ENCODE measurements at places on chromosomes 16 and 17.

DNA sequence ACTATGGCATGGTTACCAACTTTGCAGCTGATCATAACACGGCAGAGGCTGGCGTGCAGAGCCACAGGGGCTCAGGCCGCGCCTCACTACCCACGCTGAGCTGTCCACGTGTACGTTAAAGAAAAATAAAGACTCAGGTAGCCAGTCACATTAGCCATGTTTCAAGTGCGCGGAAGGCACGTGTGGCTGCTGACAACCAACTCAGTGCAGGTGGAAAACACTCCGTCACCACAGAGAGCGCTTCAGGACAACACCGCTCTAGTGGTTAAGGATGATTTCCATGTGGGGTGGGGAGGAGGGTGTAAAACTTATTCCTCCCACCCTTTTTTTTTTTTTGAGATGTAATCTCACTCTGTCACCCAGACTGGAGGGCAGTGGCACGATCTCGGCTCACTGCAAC is 33.8 kb downstream of the ZCCHC14 start:
- DNase-seq = no peak

DNA sequence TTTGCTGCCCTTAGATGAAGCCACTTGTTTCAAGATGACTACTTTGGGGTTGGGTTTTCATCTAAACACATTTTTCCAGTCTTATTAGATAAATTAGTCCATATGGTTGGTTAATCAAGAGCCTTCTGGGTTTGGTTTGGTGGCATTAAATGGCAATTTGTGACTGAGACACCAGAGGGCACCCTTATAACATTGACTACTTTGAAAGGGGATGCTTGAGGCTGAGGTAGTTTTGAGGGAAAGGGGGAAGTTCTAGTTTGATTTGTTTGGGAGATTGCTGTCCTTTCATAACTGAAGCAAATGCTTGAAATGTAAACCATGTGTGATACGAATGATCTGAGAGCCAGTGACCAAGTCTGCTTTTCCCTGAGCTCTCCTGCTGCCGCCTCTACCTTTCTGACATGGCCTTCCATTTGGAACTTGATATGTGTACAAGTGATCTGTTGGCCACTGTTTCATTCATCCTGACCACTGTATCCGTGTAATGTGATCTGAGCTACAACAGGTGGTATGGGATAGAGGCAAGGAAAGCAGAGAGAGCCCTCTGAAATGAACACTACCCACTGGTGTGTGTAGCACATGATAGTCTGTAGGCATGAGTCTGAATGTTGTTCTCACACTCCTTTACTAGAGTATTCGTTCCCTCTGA is 5.8 kb upstream of the RARA start:
- peak; percentile 60 for DNase-seq

DNA sequence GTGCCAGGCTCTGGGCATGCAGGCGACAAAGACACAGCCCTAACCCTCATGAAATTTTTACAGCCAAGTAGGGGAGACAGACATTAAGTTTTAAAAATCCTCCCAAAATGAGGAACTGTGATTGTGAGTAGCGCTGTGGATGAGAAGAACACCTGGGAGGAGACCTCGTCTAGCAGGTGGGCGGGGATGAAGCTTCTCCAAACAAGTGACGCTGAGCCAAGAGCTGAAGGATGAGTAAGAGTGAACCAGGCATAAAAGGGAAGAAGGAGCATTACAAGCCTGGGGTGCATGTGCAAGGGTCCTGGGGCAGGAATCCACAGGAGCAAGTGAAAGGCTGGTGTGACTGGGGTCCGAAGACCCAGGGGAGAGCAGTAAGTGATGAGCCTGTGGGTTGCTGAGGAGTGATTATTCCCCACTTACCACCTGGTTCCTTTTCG is 149.4 kb upstream of the HS3ST2 start:
- DNase-seq = no peak

- DNase-seq = no peak
Observed at GRCh38 chr17:51481370-51481769, 221.0 kb downstream of the UTP18 start.

- DNase-seq = no peak
Observed at GRCh38 chr17:78826836-78827509, 13.6 kb downstream of the USP36 start.

- DNase-seq = peak; percentile 59
Observed at GRCh38 chr17:75827308-75828075, 16.7 kb downstream of the UNC13D start.

- DNase-seq = no peak
Observed at GRCh38 chr17:19876529-19877161, 8.9 kb upstream of the ULK2 start.

DNA sequence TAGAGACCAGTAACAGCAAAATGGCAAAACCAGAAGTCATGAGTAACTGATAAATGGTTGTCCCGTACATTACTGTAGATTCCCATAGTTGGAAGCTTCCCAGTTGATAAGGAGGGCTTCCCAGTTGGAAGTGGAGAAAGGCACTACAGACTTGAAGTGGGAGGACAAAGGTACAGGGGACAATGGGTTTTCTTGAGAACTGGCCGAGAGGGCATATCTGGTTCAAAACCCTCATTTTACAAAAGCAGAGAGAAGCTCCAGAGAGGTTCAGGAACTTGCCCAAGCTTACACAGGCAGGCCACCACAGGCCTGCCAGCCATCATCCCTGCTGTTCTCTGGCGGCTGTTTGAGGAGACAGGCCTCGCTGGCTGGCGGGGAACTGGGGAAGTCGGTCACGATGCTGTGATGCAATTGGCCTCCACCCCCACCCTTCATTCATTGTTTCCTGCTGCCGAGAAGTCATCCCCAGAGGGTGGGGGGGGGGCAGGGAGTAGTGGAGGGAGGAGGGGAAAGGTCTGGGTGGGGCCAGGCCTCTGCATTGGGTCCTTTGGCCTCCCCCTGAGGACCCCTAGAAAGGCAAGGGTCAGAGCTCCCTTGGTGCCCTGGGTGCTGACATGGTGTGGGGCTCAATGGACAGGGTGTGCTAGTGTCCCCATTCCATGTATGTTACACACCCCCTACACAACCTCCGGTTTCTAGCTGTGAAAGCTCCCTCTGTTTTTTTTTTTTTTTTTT is 3.0 kb downstream of the UBALD2 start:
- DNase-seq = peak; percentile 66
